DMS53 (cell line): ENCODE measurements at places on chromosomes 12 and 14.

DNA sequence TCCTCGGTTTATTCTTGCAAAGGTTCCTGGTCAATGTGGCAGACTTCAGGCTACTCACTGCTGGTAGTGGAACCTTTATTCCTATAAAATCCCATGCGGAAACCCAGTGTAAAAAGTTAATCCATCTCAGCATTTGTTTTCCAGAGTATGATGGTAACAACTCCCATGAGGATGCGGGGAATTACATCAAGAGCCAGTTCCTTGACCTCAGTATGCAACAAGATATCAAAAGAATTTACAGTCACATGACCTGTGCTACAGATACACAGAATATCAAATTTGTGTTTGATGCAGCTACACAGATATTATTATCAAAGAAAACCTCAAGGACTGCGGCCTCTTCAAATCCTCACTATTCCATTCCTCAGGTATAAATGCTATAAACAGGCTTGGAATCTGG is 19.3 kb downstream of the CPM start:
- no peak for DNase-seq

- no peak for DNase-seq
These were observed 43.2 kb downstream of the FBXO34 start for GRCh38 chr14:55314449-55314848.

GRCh38 chr12:64791036-64791435 is 31.8 kb upstream of the GNS start:
- no peak for DNase-seq

- no peak for DNase-seq
These were observed 43.7 kb upstream of the GPHB5 start for GRCh38 chr14:63362389-63362819.

- no peak for DNase-seq
These were observed 460.6 kb downstream of the TMTC2 start for GRCh38 chr12:83147341-83147740.
